ENCODE measurements at places on chromosomes 6 and 20.
A peak's percentile ranks its signal among the peaks of the same experiment; 100 is the strongest.

GRCh38 chr6:88458662-88459061, 292.5 kb upstream of the CNR1 start:
- no peak overlapping the region for H3K27ac ChIP-seq
- peaks cover 4% of the 10 kb centered on the region for H3K27me3 ChIP-seq
- no peaks in the 10 kb centered on the region for H3K4me1 ChIP-seq
- no peak overlapping the region for H3K4me3 ChIP-seq
- no peaks in the 10 kb centered on the region for H3K36me3 ChIP-seq
- DNase-seq = no peak

DNA sequence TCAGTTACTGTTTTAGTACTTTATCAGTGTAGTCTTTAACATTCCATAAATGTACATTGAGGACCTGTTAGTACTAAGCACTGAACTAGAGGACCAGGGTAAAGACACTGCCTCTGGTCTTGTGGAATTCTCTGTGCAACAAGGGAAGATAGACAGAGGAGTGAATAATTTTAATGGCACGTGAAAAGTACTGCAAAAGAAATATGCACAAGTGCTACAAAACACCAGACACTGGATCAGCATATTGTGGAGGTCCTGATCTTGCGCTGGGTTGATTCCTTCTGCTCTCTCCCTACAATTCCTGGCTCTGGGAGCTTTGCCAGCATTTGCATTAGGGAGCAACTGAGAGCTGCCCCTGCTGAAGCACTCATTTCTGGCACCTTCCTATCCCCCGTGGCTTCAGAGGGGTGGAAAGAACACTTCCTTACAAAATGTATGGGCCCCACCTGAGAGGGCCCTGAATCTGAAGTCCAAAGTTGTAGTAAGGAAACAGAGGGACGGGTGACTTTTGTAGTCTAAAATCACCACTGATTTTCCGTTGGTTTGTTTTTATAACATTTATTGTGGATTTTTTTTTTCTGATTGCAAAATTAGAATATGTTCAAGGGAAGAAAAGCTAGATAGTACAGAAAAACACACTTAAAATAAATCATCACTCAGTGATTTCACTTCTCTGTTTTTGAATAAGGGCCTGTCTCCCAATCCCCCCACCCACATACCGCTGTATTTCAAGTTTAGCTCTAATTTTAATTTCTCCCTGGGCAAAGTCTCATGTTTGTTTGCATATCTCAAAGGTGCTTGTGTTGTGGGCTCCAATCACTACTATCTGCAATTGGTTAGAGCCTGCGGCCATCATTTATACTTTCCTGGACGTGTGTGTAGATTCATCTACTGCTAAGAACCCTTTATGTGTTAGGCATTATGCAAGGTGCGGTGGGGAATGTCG, 4.9 kb downstream of the PKIG start:
- H3K27me3 ChIP-seq = no peaks in the 10 kb centered on the region
- no peak for DNase-seq
- H3K36me3 ChIP-seq = peaks cover 25% of the 10 kb centered on the region
- H3K4me1 ChIP-seq = peaks cover 99% of the 10 kb centered on the region

- no peaks in the 10 kb centered on the region for H3K4me1 ChIP-seq
- H3K4me3 ChIP-seq = no peak overlapping the region
- DNase-seq = no peak
- no peak overlapping the region for H3K27ac ChIP-seq
- no peaks in the 10 kb centered on the region for H3K36me3 ChIP-seq
Measured at GRCh38 chr6:19299129-19299528, 538.0 kb upstream of the ID4 start.

- peaks cover 6% of the 10 kb centered on the region for H3K4me1 ChIP-seq
- no peak overlapping the region for H3K4me3 ChIP-seq
- H3K27ac ChIP-seq = peak overlapping the region; percentile 63
- no peaks in the 10 kb centered on the region for H3K36me3 ChIP-seq
Measured at GRCh38 chr20:8601542-8601912, 467.4 kb upstream of the PLCB4 start.

- H3K4me1 ChIP-seq = no peaks in the 10 kb centered on the region
- H3K27ac ChIP-seq = no peak overlapping the region
- no peak for DNase-seq
Measured at GRCh38 chr20:23212464-23212995, 126.4 kb upstream of the CD93 start.

DNA sequence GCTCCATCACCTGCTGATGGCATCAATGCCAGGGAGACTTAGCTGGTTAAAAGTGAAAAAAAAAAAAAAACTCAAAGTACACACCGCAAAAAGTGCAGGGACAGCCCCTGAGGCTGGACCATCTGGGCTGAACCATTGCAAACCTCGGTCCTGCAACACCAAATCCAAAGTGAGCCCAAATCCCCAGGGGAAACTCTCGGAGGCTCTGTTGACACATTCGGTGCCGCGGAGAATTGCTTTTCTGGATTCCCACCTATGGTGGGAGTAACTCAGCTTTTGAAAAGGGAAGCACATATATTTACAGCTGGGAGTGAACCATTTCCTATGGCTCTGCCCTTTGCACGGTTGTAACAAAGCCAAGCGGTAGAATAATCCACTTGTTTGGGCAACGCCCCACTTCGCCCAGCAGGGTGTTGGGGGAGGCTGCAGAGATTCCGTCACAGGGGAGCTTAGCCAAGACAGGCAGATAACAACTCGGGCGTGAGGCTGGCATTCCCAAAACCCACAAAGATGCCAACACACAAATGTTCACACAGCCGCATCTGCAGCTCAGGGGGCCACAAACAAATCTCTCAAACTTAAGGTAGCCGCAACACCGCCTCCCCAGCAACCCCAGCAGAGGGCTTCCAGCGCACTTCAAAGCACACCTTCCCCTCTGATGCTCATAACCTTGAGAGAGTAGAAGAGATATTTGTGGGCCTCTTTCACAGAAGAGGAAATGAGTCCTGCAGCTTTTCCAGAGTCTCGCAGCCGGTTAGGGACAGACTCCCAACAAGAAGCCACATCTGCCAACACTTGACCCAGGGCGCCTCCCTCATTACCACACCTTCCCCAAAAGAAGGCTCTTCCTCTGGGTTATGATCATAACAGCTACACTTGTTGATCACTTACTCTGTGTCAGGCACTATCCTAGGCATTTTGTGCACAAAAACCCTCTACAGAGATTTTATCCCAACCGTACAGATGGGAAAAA, 11.4 kb downstream of the ZC3H12D start:
- peak overlapping the region; percentile 30 for H3K4me3 ChIP-seq
- peaks cover 19% of the 10 kb centered on the region for H3K27me3 ChIP-seq
- H3K36me3 ChIP-seq = no peaks in the 10 kb centered on the region
- H3K4me1 ChIP-seq = peaks cover 13% of the 10 kb centered on the region
- DNase-seq = no peak

DNA sequence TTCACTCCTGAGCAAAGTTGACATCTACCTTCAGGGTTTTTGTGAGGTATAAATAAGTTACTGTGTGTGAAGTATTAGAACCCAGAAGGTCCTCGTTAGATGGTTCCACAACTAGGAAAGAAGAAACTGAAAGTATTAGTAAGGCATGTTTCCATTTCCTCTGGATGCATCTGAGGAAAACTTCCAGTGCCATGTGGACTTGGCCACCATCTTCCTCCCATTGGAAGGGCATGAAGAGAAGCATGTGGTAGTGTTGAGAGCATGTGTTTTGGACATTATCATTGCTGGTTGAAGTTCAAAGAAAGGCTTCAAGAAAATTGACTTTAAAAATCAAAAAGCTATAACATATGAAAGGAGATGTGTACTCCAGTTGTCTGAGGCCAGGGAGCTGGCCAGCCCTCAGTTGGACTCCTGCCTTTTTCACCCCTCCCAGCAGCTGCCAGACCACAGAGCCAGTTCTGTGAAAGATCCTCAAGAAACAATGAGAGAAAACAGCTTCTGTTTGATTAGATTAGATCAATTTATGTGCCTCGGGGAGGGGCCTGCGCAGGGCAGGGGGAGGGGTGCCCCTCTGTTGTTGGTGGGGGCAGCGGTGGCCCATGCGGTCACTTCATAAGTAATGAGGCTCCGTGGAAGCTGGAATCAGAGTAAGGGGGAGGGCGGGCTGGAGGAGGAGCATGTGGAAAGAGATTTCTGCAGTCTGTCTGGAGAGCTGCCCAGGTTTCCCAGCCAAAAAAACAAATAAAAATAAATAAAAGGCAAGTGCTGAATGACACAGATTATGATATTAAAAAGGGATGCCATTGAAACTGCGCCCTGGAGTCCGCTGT, 154.0 kb downstream of the JARID2 start:
- peak overlapping the region; percentile 60 for H3K4me3 ChIP-seq
- peak overlapping the region; percentile 82 for H3K27ac ChIP-seq
- no peaks in the 10 kb centered on the region for H3K27me3 ChIP-seq
- peak; percentile 78 for DNase-seq
- no peaks in the 10 kb centered on the region for H3K36me3 ChIP-seq

DNA sequence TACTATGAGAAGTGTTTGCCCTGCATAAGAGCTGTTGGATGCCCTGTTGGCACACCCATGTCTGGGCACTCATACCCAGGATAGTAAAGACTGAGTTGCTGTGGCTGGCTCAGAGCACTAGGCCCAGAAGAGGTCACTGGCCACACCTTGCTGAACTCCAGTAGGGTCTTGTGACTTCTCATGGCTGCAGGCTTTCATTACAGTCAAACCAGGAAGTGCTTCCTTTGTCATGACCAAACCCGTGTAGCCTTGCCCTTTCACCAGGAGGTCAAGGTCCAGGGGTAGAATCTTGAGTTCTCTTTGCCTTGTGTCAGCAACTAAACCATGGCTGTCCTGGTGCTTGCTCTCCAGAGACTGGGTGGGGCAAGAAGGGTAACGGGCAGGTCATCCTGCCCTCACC, 49.5 kb downstream of the CD164 start:
- no peaks in the 10 kb centered on the region for H3K36me3 ChIP-seq
- H3K4me3 ChIP-seq = no peak overlapping the region
- no peak overlapping the region for H3K27ac ChIP-seq
- no peaks in the 10 kb centered on the region for H3K27me3 ChIP-seq
- peaks cover 10% of the 10 kb centered on the region for H3K4me1 ChIP-seq

DNA sequence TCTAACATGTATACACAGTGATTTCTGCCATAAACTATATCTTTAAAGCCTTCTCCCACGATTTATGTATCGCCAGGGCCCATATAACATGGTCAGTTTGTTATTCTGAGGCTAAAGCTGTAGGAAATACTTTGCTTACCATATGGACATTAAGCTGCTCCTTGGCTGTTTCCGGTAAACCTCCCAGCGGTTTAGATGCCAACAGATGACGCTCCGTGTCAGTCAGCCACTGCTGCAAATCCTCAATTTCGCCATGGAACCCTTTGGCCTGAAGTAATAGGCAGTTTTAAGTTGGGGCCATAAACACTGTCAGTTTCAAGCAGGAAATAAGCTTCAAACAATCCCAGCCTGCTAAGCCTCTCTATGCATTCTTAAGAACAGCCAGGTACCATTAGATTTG, 145.4 kb downstream of the DST start:
- H3K4me1 ChIP-seq = peaks cover 36% of the 10 kb centered on the region
- H3K36me3 ChIP-seq = peaks cover 77% of the 10 kb centered on the region
- no peaks in the 10 kb centered on the region for H3K27me3 ChIP-seq
- DNase-seq = no peak
- H3K27ac ChIP-seq = no peak overlapping the region

DNA sequence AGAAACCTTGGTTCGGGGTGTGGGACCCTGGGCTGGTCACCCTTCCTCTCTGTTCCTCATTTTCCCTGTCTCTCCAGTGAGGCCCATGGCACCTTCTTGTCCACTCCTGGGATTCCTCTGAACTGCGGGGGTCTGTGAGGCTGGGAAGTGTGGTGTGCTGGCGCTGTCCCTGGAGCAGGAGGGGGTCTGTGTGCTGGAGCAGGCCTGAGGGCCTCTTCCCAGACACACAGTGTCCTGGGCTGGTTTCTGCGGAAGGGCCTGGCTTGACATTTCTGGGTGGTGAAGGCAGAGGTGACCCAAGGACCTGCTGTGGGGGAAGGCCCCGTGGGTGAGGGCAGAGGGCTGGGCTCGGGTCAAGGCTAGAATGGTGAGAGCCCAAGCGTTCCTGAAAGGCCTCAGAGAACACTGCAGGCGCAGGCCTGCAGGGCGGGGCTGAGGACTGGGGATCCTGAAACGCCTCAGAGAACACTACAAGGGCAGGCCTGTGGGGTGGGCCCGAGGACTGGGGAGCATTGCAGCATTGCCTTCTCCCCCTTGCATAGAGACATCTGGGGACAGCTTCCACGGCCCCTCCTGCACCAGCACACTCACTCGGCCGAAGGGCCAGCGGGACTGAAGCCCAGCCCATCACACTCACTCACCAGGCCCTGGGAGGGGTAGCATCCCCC, 10.6 kb upstream of the BAK1 start:
- peak overlapping the region; percentile 92 for H3K27ac ChIP-seq
- no peaks in the 10 kb centered on the region for H3K36me3 ChIP-seq
- H3K4me3 ChIP-seq = no peak overlapping the region
- H3K4me1 ChIP-seq = peaks cover 49% of the 10 kb centered on the region

- H3K36me3 ChIP-seq = no peaks in the 10 kb centered on the region
- H3K27me3 ChIP-seq = peaks cover 100% of the 10 kb centered on the region
- DNase-seq = no peak
- no peak overlapping the region for H3K4me3 ChIP-seq
Measured at GRCh38 chr6:27553123-27553904, 80.4 kb upstream of the ZNF184 start.

- no peaks in the 10 kb centered on the region for H3K4me1 ChIP-seq
- no peak overlapping the region for H3K27ac ChIP-seq
- H3K4me3 ChIP-seq = no peak overlapping the region
- no peaks in the 10 kb centered on the region for H3K36me3 ChIP-seq
- peaks cover 4% of the 10 kb centered on the region for H3K27me3 ChIP-seq
Measured at GRCh38 chr20:40393197-40394079, 295.6 kb downstream of the MAFB start.

DNA sequence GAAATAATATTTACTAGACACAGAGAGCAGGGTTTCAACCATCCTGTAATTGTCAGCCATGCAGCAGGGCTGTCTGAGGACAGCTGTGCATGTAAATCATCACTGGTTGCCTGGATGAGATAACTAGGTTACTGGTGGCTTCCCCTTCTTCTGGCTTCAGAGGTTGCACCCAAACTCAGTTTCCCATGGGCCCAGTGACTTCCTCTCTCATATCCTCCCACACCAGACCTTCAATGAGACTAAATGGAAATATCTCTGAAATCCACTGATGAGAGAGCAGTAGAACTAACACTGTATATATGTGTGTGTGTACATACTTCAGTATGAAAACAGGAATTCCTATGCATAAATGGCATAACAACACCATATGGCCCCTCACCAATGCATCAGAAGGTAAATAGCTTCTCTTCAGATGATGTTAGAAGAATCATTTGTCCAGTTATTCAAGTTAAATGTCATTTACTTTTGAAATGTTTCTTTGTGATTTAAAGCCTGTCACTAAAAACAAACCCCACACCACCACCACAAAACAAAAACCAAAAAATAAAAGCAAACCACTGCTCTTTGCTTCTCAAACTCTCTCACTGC, 51.0 kb upstream of the IL20RA start:
- DNase-seq = no peak
- no peak overlapping the region for H3K27ac ChIP-seq
- H3K4me3 ChIP-seq = no peak overlapping the region
- no peaks in the 10 kb centered on the region for H3K27me3 ChIP-seq

GRCh38 chr6:166032366-166033200, 135.1 kb downstream of the TBXT start:
- peak overlapping the region; percentile 58 for H3K27ac ChIP-seq
- peak overlapping the region; percentile 11 for H3K4me3 ChIP-seq
- no peaks in the 10 kb centered on the region for H3K36me3 ChIP-seq
- peak; percentile 79 for DNase-seq

- no peaks in the 10 kb centered on the region for H3K36me3 ChIP-seq
- H3K4me3 ChIP-seq = peak overlapping the region; percentile 27
- DNase-seq = no peak
- H3K27me3 ChIP-seq = no peaks in the 10 kb centered on the region
Measured at GRCh38 chr6:170271771-170272314, 19.0 kb downstream of the DLL1 start.

- DNase-seq = no peak
- H3K27me3 ChIP-seq = no peaks in the 10 kb centered on the region
- H3K4me1 ChIP-seq = peaks cover 23% of the 10 kb centered on the region
- H3K27ac ChIP-seq = no peak overlapping the region
- H3K36me3 ChIP-seq = no peaks in the 10 kb centered on the region
Measured at GRCh38 chr6:81764531-81764930, 12.1 kb upstream of the TENT5A start.

Data from left ventricle myocardium inferior (tissue), 1 donor.